ENCODE measurements at places on chromosomes 4 and X.

DNA sequence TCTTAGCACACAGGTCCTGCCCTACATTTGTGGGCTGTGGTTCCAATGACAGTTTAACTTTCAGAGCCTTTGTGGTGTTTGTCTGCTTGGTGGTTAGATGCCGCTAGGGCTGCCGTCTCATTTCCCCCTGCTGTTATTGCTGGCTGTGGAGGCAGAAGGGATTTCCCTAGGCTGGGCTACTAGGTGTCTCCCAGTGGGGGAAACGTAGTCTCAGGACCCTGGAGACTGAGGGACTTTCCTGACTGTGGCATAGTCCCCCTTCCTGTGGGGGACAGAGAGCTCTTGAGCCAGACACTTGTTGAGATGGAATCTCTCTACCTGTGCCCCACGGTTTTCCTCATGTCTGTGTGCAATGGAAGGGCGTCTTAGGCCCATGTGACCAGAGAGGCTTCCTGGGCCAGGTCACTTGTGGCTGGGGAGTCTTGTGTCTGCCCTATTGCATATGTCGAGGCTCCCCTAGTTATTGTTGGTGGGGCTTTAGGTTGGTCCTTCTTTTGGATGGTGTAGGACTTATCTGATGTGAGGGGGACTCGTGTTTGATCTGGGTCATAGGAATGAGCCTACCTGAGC lies 68.2 kb downstream of the ARHGAP10 start:
- peak; percentile 17 for DNase-seq

- no peak for DNase-seq
These were observed 82.3 kb upstream of the HUWE1 start for GRCh38 chrX:53768865-53769264.

DNA sequence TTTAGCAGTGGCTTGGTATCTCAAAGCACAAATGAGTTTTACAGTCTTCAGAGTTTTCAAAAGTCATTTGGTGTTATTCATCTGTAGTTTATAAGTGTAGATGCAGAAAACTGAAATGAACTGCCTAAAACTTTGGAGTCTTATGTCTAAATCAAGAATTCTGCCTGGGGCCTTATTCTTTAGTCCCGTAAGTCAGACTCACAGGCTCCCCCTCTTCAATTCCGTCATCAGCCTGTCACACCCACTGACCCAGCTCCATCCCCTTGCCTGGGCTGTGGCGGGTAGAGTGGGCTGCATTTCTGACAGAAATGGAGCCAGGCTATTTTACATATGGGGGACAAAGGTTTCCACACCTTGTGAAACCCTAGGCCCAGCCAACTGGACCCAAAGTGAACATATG lies 44.3 kb downstream of the TSPAN5 start:
- DNase-seq, result no peak

GRCh38 chrX:30349946-30350345 lies 40.8 kb upstream of the NR0B1 start:
- DNase-seq, result no peak

GRCh38 chrX:129830494-129830893 lies 13.2 kb downstream of the ZDHHC9 start:
- DNase-seq, result no peak

DNA sequence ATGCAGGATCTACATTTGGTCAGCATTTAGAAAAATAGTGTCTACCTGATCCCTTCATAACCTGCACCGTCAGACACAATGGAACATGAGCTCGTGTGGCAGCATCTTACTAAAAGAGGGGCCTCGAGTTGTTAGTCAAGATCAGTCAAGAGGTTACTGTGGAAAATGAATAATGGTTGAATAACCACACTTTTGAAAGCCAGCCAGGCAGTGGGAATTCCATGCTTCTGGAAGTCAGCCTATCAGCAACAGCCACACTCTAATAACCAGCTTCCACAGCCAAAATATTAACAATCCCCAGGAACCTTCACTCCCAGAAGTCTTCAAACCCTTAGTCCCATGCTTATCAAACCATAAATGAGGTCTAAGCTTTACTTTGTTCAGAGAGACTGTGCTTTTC lies 234.3 kb downstream of the HS3ST1 start:
- no peak for DNase-seq

- DNase-seq, result no peak
These were observed 347.4 kb downstream of the BCOR start for GRCh38 chrX:39750256-39750790.

- no peak for DNase-seq
These were observed 14.2 kb downstream of the CPE start for GRCh38 chr4:165393051-165393450.

GRCh38 chrX:8927701-8928100 lies 106.2 kb downstream of the FAM9B start:
- no peak for DNase-seq

DNA sequence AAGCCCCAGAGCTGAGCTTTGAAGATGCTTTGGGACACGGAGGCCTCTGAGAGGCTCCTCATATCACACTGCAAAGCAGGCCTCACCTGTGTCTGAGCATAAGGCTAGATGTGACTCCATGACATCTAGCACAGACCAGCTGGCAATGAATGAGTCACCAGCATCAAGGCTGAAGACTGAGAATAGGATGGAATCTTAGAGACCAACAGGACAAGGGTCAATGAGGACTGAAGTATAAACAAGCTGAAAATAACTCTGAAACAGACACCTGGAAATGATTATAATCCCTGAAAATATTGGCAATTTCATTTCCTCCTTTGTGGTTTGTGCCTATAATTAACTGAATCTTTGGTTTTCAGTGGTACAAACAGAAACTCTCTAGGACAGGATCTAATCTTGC lies 87.1 kb upstream of the PRPS1 start:
- DNase-seq, result no peak

DNA sequence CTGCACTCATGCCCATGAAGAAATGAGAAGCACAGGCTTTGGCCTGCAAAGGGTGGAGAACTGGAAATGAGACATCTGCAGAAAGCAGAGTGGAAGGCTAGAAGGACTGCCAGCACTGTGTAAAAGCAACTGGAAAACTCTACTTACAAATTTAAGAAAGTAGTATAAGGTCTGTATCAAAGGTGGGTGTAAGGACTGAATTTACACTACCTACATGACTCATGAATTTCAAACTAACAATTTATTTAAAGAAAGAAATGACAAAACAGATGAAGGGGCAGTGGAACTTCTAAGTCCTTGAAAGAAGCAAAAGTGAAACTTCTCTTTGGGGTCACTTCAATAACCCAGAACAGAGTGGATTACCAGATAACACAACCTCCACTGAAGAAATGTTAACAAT lies 71.2 kb downstream of the SLC10A7 start:
- no peak for DNase-seq

DNA sequence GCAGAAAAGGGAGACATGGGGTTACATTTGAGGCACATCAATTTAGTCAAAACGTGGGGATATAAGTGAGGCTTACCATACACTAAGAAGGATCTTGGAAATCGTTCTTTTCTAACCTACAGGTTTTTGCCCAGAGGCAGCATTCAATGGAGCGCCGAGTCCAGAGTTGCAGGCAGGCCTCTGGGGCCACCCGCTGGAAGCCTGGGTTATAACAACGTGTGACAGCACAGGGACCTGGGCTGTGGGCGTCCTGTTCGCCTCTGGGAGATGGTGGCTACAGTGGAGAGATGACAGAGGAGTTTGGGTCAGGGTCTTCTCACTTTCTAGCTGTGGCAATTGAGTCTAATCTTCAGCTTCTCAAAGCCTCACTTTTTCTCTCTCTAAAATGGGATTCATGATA lies 53.9 kb downstream of the ENPP6 start:
- peak; percentile 12 for DNase-seq

DNA sequence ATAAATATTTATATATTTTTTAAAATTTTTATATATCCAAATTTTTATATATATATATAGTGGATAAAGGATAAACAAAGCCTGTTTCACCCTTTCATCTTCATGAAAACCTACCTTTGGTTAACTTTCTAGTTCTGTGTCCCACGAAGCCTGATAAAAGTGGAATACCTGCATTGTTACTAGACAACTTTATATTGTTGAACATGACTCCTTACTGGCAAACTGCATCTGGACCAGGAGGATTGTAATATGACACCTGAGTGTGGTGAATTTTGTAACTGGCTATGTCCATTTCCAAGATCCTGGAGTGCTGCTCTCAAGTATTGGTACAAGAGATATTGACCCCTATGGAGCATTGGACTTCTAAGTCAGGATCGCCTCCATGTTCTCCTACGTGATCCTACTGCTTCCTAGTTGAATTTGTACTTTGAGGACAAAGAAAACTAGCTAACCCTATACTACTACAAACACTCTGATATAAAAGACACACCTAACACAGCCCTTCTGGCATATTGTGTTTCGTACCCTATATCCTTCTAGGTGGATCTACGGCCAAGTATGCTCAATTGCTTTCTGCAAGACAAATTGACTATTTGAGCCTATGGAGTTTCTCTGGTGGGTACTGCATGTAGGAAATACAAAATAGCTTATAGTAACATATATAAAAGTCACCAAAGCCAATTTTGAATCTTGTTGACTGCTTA lies 61.3 kb upstream of the PRRG1 start:
- DNase-seq, result no peak

- no peak for DNase-seq
These were observed 80.1 kb downstream of the ANAPC4 start for GRCh38 chr4:25457053-25457715.
